T-helper 2 cell (primary cell): ENCODE measurements at places on chromosomes 2 and 18.

- DNase-seq, result no peak
These were observed 71.6 kb downstream of the NDUFA10 start for GRCh38 chr2:239953418-239954061.

DNA sequence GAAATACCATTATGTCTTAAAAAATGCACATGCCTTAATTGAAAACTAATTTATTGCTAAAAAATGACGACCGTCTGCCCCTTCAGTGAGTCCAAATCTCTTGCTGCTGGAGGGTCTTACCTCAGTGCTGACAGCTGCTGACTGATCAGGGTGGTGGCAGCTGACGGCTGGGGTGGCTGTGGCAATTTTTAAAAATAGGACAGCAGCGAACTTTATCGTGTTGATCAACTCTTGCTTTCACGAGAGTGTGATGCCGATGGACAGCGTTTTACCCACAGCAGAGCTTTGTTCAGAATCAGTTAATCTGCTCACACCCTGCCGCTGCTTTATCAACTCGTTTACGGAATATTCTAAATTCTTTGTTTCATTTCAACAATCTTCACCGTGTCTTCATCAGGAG is 21.2 kb upstream of the CTDP1 start:
- no peak for DNase-seq

DNA sequence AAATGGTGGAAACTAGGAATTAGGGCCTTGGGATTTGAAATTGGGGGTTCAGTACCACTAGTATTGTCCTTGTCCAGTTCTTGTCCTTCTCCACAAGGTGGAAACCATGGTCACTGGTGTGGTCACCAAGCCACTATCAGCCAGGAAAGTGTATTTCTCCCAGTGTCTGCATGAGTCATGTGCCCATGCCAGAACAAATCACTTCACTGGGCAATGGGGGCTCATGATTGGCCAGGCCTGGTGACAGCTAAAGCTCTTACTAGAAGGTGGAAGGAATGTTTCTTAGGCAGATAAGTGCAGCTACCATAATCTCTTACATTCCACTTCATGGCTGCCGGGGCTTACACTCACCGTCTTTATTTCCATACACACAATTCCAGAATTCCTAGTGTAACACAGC is 124.8 kb upstream of the TACR1 start:
- DNase-seq, result no peak

DNA sequence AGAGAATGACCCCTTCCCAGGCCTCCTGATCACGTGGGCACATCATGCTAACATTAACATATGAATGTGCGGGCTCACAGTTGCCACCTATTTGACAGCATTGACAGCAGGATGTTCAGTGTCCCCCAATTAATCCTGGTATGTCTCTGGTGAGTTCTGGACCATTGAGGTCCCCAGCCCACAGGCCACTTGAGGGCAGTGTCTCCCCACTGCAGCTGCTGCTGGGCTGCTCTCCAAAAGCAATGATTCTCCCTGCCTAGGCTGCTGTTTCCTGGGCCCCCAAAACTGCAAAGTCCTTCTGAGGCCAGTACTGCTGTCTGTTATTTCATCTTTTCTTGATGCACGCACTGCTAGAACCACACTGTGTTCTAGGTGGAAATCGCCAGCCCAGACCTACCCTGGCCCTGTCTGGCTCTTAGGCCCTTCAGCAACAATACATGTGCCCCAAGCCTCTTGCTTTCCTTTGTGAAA is 52.7 kb upstream of the MAPK4 start:
- DNase-seq, result no peak

- DNase-seq, result no peak
These were observed 28.5 kb downstream of the PLEKHM3 start for GRCh38 chr2:207996848-207997247.

DNA sequence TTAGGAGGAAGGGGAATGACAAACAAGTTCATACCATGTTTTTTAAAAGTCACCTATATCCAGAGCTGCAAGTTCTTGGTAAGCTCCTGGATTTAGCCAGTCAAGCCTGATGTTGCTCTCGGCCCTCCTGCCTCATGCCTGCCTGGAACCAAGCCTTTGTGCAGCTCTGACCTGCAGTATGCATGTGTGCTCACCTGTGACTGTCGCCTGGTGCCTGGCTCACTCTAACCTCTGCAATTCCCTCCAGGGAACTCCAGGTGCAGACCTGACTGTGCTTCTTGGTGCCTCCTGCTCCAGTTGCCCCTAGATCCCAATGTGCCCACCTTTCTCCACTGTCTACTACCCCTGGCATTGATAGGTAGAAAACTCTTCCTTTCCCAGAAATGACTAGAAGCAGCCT is 85.1 kb upstream of the ZBTB14 start:
- DNase-seq, result no peak

- no peak for DNase-seq
These were observed 52.7 kb downstream of the TET3 start for GRCh38 chr2:74037379-74037860.

GRCh38 chr2:207409517-207409916 is 120.2 kb upstream of the CREB1 start:
- DNase-seq, result no peak

GRCh38 chr2:10161206-10161931 is 38.8 kb downstream of the RRM2 start:
- no peak for DNase-seq

- DNase-seq, result peak; percentile 74
These were observed at the start of gene ARHGAP15 for GRCh38 chr2:143128681-143129580. Gene ARHGAP15 (plus strand): TSS chr2:143129419.

GRCh38 chr2:85724731-85725181 is 29.0 kb upstream of the ATOH8 start:
- no peak for DNase-seq

DNA sequence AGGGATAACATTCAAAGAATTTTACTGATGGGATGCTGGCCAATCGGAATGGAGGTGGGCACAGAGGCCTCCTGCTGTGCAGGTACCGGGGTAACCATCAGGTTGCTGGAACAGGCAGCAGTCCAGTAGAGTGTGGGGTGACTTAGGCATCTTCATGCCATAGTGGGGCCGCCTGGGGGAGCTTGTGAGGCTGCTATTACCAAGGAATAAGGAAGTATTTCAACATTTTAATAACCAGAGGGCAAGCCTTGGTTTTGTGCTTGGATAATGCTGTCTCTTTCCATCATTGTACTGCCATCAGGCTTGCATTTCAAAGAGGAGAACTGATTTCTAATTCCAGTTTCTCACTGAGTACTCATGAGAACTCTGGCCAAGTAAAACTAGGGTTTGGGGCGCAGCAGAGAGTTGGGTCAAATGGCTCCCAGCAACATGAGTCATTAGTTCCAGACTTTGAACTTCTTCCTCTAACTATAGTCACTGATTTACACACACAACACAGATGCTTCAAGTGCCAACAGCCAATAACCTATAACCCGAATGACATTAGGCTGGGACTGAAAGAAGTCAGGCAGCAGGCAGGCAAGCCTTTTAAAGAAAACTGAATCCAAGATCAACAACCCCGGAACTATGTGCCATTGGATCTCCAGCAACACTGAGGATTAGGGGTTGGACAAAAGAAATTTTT is 56.1 kb upstream of the FHL2 start:
- DNase-seq, result no peak

DNA sequence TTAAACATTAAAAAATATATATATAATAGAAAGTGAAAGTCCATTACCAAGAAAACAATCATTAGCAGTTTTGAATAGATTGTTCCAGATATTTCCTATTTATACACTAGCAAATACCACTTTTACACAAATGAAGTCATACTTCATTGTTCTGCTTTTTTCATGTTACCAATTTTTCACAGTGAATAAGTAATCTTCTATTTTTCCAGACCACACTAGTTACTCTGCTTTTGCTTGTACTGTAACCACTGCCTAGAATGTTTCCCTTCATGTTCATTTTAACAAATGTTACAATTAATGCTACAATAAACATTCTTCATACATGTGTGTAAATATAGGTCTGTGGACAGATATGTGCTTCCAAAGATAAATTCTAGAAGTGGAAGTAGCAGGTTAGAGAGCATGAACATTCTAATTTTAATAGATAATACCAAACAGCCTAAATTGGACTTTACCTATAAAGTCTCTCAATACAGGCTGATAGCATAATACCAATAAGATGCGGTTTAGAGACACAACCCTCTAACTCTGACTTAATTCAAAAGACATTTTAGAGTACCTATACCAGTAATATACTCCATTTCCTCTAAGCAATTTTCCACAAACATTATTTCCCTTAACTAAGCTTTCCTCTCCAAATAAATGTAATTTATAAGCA is 17.0 kb downstream of the ITSN2 start:
- no peak for DNase-seq

DNA sequence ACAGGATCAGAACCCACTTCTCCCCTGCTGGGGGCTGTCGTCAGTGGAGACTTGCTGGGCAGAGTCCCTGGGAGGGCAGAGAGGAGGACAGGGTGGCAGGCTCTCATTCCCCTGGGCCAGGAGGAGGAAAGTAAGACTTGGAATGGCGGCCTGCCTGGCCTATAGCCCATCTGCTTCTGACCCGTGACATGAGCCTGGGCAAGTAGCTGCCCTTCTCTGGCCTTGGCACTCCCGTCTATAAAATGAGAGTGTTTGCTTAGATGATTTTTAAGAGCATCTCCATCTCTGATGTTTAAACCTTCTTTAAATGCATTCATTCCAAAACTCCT is 173.0 kb downstream of the DDX1 start:
- DNase-seq, result no peak

GRCh38 chr18:49743117-49743567 is 70.2 kb downstream of the ACAA2 start:
- DNase-seq, result no peak

GRCh38 chr2:42792087-42792582 is 248 bp downstream of the HAAO start:
- peak; percentile 38 for DNase-seq

- no peak for DNase-seq
These were observed 34.5 kb downstream of the TAF1B start for GRCh38 chr2:9877726-9878125.

GRCh38 chr2:74496997-74497776 is 2.2 kb downstream of the LBX2 start:
- DNase-seq, result no peak

DNA sequence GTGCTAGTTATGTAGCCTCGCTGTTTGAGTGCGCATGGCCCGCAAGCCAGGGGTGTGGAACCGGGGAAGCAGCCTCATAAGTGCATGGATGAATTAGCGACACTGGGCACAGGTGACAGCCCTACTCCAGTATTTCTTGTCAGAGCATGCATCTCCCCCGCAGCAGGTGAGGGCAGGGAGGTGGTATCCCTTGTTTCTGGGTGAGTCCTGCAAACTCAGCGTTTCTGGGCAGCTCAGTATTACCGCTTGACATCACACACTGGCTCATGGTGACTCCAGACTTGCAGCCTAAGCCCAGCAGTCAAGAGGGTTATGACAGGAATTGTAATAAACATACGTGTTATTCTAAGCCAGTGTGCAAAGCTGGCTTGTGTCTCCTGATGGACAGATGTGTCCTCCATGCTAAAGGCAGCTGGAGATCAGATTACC is 2.5 kb downstream of the CABLES1 start:
- no peak for DNase-seq

- DNase-seq, result no peak
These were observed 133.4 kb upstream of the SPATS2L start for GRCh38 chr2:200172944-200173581.

- DNase-seq, result no peak
These were observed 120.3 kb downstream of the FAM161A start for GRCh38 chr2:61733563-61733962.

DNA sequence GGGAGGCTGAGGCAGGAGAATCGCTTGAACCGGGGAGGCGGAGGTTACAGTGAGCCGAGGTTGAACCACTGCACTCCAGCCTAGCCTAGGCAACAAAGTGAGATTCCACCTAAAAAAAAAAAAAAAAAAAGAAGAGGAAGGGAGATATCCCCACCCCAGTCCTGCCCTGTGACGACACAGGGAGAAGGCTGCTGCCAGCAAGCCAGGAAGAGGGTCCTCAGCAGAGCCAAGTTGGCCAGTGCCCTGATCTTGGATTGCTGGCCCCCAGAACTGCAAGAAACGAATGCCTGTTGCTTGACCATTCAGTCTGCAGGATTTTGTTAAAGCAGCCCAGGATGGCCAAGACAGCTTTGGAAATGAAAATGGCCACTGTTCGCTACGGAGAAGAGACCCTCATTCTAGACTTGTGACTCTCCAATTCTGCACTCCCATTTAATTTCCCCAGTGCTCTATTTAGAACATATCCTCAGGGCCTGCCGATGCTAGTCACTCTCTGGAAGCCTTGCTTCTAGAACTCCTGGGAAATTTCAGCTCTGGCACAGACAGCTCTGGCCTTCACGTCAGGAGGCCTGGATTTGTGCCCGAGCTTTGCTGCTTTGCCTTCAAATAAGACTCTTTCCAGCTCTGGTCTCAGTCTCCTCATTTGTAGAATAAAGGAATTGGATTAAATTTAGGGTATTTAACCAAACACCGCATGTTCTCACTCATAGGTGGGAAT is 15.7 kb upstream of the AMMECR1L start:
- DNase-seq, result no peak

GRCh38 chr18:22541232-22541631 is 123.5 kb upstream of the CTAGE1 start:
- no peak for DNase-seq

DNA sequence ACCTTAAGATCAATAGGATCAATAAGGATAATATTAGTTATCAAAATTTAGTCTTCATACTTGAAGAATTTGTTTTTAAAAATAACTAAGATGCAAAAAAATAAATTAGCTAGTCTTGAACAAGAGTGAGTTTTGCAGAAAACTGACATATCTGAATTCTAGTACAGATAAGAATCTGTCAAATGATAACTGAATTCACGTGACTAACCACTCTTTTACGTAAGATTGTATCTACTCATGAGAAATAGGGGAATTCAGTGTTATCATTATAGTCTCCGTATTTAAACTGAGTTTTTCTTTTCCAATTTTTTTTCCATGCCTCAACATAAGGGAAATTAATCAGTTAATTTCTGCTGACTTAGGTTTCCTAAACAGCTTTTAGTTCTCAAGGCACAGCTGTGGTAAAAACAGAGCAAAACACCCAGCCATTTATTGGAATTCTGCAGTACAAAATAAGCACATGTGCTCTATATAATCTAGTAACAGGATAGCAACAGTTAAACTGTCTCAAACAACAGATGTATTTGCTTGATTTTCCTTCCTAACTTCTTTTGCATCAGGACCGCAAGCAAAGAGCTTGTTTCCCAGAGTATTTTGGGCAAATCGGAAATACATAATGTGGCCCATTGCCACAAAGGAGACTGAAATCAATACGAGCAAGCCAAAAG is 19.1 kb downstream of the SLC40A1 start:
- no peak for DNase-seq
